Occipital lobe (tissue), 3 donors: ENCODE measurements at places on chromosomes 1 and 21. TPM values are rescaled to one million over a fixed set of nuclear protein-coding genes. Genes with fewer than 3 reads are reported as not detected.

DNA sequence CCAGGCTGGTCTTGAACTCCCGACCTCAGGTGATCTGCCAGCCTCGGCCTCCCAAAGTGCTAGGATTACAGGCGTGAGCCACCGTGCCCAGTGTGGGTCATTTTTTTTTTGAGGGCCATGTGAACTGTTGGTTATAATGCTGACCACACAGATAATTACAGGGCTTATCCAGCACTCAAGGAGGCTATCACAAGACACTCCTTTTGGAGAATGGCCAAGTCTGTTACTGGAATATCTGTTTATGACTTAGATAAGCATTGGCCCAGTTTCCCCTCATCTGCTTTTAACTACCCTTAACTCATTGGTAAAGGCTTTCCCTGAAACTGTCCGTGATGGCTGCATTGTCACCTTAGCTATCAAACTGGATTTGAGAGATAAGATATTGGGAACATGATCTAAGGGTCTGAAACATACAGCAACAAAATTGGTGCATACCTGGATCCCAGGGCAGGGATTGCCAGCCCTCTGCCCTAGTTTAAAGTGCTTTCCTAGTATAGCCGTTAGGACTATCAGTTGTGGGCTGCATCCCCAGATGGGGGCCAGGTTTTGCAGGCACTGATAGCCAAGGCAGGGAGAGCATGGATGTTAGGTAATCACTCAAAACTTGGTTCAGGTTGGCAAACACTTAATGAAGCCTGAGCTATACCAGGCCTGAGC, 15.6 kb downstream of the SZT2 start:
- no peak for DNase-seq

GRCh38 chr1:159291424-159291823, 10.7 kb upstream of the FCER1A start:
- DNase-seq, result no peak

DNA sequence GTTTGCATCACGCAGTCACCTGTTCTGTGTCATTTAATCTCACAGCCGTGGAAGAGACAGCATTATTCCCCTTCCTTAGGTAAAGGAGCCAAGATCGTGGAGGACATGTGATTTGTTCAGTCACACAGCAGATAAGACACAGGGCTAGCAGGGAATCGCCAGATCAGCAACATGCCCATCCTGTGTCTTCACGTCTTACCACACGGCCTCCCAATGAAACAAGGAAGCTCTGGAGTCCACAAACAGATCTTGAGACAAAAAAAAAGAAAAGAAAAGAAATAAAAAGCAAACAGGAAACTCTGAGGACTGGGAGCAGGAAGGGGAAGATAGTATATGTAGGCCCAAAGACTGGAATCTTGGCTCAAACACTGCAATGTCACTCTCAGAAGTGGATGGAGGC, 155.3 kb downstream of the ADSS2 start:
- no peak for DNase-seq

DNA sequence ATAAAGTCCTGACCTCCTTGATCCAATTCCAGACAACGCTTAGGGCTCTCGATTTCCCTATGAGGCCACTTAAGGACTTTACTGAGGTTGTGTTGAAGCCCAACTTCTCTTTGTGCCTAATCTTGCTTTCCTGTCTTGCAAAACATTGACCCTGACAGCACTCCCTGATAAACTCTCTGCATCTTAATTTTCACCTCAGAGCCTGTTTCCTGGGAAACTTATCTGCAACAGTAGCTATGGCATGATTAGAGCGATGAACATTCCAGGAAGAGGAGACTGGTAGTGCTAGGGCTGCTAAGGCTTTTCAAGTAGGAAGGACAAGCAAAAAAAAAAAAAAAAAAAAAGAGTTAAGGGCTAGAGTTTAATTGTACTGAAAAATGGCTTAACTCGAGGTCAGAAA, 118.9 kb downstream of the RGS21 start:
- DNase-seq, result no peak

- no peak for DNase-seq
Observed at GRCh38 chr1:116001739-116002487, 25.6 kb downstream of the SLC22A15 start.

DNA sequence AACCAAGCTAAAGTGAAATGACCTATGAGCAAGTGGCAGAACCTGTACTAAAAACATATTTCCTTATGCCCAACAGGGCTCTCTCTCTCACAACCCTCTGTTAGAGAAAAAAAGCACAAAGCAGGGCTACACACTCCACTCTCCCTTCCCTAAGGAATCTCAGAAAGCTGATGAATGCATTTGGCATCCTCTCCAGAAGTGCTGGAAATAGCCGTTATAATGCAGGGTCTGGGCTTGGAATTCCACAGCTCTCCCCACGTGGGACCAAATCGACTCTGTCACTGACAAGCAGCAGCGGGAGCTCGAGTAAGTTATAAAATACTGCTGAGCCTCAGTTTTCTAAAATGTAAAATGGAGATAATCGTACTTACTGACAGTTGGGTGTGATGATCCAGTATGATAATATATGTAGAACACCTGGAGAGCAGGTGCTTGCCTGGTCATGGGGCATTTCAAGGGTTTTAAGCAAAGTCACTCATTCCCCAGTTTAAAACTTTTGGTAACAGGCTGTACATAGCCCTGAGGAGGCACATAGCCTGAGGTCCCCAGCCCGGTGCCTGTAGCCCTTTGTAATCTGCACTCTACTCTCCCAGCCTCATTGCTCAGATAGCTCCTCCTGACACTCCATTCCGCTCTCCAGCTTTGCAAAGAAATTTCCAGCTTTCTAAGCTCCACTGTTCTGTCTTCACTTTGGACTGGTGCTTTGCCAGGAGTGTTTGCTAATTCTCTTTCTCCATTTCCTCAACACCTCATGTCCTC, 175.6 kb upstream of the DAB1 start:
- DNase-seq, result no peak

GRCh38 chr1:24715658-24716057, 29.6 kb upstream of the CLIC4 start:
- no peak for DNase-seq

GRCh38 chr1:109547463-109548320, 723 bp upstream of the GNAI3 start:
- DNase-seq, result no peak

DNA sequence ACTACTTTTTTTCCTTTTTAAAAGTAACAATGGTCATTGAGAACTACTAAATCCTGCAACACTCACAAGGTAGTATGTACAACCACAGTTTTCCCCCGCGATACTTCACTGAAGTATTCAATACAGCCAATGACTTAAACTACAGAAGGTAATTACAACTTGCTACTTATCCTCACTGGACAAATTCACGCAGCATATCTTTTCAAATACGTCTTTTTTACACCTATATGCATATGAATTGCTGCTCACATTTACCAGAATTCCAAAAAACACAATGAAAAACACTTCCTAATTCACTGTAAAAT, 12.4 kb downstream of the NRIP1 start:
- DNase-seq, result no peak

GRCh38 chr1:9731051-9731537, 79.6 kb downstream of the PIK3CD start:
- DNase-seq, result no peak

DNA sequence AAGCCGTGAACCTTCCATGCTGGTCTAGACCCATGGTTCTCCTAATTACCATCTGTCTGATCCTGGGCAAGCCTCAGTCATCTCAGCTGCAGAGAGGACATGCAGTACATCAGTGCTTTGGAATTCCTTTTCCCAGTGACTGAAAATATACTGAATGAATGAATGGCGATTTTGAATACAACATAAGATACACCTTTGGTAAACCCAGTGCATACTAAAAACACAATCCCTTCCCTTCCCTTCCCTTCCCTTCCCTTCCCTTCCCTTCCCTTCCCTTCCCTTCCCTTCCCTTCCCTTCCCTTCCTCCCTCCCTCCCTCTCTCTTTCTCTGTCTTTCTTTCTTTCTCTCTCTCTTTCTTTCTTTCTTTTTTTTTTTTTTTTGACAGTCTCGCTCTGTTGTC, 21.3 kb upstream of the PLXNA2 start:
- DNase-seq, result no peak

DNA sequence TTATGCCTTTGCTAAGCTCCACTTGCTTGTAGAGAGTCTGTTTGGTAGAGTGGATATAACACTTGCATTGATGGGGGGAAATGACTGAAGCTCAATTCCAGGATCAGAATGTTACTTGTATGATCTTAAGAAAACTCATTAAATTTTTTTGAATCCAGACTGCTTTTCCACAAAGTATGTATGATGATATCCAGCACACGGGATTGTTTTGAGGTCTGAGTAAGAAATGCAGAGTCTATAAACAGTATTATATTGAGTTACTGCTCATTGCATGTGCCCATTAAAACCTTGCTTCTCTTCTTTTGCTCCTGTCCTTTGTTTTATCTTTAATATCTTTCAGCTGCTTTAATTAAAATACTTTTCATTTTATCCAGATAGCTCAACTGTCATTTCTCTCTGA, 570.4 kb upstream of the ZRANB2 start:
- DNase-seq, result no peak

- no peak for DNase-seq
Observed at GRCh38 chr1:208101661-208102431, 142.3 kb downstream of the PLXNA2 start.

DNA sequence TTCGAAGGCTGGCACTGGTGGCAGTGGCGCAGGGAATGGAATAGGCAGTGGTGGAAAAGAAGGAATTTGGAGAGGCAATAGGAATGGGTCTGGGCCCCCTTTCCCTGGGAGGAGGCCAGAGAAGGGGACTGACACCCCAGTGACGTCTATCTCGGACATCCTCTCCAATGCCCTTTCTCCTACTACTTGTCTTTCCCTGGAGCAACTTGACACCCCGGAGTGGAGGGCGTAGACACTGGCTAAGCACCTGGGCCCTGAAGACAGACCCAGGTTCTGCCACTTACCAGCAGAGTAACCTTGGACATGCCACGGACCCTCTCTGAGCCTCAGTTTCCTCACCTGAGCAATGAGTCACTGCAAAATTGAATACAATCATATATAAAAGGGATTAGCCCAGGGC, 86.8 kb downstream of the CAMK2N1 start:
- DNase-seq, result no peak

DNA sequence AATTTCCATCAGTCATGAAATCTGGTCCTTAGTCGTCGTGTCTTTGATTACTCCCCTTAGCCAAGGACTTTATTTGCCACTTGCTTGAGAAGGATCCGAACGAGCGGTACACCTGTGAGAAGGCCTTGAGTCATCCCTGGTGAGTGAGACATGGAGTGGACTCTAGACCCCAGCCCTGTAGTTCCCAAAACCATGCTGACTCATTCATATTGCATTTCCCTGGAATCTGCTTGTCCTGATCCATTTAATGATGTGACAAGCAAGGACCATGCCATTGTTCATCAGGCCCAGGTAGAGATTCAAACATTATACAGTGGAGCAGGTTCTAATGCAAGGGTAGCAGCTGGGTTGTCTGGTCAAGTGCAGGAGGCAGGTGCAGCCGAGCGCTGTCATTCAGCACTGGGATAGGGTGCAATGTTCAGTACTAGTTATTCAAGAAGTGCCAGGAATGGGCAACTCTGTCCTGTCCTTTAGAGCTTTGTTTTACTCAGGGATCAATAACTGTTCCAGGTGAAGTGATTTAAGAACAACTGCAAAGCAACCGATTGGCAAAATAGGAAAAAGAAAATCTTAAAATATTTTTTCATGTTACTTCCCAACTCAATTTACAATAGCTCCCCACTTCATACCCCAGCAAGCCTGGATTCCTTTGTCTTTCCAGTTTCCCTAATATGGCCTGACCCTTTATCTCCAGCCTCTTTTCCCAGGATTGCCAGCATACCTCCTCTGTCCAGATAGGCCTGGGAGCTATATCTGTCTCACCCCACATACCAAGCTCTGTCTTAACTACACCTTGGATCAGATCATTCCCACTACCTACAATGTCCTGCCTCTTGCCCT, 26.5 kb downstream of the CAMK1G start:
- DNase-seq, result no peak

GRCh38 chr21:44296916-44297315, 2.9 kb upstream of the PFKL start:
- no peak for DNase-seq

CENPF gene
- total RNA-seq, result 15.6 TPM

GNB1 gene
- 144 TPM for total RNA-seq

PAQR6 gene
- total RNA-seq, result 8.6 TPM

MCOLN2 gene
- not detected for total RNA-seq

SPRR1A gene
- total RNA-seq, result not detected

AQP10 gene
- not detected for total RNA-seq

REN gene
- total RNA-seq, result not detected

DISC1 gene
- 6.4 TPM for total RNA-seq

CDK18 gene
- total RNA-seq, result 0.16 TPM

FCRL6 gene
- total RNA-seq, result not detected

KRTAP13-2 gene
- total RNA-seq, result not detected

CLDN17 gene
- total RNA-seq, result not detected

EDEM3 gene
- total RNA-seq, result 82.8 TPM
